ENCODE measurements at places on chromosomes 5 and 9.

GRCh38 chr9:114592356-114592755, 4.8 kb downstream of the ATP6V1G1 start:
- DNase-seq, result no peak

GRCh38 chr9:117662651-117663050, 41.6 kb upstream of the TLR4 start:
- no peak for DNase-seq

- DNase-seq, result no peak
Measured at GRCh38 chr5:9623661-9624060, 6.5 kb downstream of the TAS2R1 start.

GRCh38 chr5:57414857-57415256, 67.8 kb downstream of the ACTBL2 start:
- DNase-seq, result no peak

DNA sequence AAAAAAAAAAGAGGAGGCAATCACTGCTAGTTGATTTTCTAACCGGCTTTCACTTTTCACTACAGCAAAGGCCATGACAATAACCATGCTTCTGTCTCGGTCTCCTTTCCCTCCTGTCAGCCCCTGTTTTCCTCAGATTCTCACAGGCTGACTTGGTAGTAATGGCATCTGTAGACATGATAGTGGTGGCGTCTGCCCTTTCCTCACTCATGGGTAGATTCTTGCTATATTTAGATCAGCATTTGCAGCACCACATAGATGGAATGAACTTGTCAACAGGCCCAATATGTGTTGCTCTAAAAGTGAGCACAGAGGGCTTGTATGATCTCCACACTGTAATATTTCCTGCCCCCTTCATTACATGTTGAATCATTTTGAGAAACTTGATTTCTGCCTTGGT, 120.3 kb upstream of the FTMT start:
- DNase-seq, result no peak

DNA sequence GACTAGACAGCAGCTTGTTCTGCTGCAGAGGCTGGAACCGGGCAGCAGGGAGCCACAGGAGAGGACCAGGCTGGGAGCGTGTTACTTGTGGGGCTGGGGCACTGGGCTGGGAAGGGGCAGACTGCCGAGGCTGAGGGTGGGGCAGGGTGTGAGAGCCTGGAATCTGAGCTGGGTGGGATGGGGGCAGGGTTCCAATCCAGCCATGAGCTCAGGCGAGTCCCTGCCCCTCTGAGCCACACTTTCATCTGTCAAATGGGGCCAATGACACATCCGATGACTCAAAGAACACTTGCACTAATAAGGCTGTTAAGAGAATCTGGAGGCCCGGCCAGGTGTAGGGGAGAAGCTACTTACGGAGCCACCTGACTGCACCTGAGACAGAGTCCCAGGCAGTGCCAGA, 18.7 kb upstream of the WDR38 start:
- no peak for DNase-seq

- DNase-seq, result no peak
Measured at GRCh38 chr5:169686137-169686536, 49.1 kb downstream of the DOCK2 start.

GRCh38 chr9:134966270-134966669, 48.6 kb upstream of the FCN1 start:
- DNase-seq, result no peak

GRCh38 chr9:84590706-84591105, 78.8 kb upstream of the NTRK2 start:
- no peak for DNase-seq

- no peak for DNase-seq
Measured at GRCh38 chr5:140142856-140143255, 17.1 kb downstream of the IGIP start.
